ENCODE measurements at places on chromosomes 6 and 20.

DNA sequence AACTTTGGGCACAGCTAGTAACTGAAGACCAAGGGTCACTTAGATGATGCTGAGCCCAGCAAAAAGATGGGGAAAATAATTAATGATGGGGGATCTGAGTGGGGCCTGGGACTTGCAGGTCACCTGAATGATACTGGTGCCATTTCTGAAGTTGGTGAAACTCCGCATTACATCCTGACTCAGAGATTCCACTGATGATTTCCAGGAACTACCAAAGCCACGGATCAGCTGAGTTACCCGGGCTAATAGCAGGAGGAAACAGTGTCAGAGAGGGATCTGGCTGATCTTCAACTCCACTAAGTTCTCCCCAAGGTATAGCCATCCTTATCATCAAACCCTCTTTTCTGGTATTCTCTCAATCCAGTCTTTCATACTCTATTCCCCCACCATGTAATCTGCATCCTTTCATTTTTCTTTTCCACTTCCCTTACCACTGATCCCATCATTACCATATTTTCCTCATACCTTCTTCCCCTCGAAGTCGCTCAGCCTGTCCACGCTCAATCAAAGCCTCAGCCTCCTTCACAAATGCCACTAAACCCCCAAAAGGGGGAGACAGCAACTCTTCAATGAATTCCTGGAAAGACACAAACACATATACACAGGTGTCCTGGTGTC lies 20.2 kb downstream of the VPS52 start:
- no peak for DNase-seq

DNA sequence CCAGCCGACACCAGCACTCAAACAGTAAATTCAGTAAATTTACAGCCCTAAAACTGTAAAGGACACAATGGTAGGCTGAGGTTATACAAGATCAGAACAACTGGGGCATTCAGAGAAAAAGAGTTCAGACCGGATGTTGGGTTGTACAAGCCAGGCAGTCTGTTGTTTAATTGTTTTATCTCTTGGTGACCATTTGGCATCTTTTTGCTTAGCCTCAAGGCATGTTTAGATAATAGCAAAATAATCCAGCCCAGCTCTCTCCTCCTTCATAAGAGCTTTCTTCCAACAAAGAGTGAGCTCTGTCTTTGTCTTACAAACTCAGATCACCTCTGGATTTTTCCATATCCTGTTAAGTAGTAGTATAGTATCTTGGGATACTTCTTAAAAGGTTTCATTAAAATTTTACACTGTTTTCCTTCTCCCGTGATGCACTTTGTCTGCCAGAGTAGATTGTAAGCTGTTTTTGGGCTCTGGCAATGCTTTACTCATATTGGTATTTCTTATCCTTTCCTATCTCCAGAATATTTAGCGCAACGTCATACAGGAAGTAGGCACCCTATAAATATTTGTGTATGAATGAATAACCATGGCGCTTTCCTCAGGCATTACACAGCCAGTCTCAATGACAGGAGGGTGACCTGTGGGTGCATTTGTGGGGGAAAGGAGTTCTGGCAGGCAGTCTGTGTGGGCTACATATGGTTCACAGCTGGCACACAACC lies 35.6 kb upstream of the TRAM2 start:
- no peak for DNase-seq

- no peak for DNase-seq
Observed at GRCh38 chr20:35286077-35286898, 1.7 kb upstream of the EIF6 start.

DNA sequence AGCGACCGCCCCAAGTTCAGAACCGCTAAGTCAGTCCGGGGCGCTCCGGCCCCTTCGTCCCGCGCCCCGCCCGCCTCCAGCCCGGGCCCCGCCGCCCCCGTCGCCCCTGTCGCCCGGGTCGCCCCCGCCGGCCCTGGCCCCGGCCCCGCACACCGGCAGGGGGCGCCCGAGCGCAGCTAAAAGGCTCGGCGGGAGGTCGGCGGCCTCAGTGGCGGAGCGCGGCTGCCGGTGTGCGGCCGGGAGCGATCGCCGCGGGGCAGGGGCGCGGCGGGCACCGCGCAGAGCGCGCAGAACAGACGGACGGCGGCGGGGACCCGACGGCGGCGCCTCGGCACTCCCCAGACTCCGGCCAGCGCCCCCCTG lies at the start of gene FNDC1:
TSS of gene FNDC1 (plus strand) at position 208 of the 363 bp plus-strand sequence. CDS start 197 bp downstream, outside the sequence.
- DNase-seq = peak; percentile 89

DNA sequence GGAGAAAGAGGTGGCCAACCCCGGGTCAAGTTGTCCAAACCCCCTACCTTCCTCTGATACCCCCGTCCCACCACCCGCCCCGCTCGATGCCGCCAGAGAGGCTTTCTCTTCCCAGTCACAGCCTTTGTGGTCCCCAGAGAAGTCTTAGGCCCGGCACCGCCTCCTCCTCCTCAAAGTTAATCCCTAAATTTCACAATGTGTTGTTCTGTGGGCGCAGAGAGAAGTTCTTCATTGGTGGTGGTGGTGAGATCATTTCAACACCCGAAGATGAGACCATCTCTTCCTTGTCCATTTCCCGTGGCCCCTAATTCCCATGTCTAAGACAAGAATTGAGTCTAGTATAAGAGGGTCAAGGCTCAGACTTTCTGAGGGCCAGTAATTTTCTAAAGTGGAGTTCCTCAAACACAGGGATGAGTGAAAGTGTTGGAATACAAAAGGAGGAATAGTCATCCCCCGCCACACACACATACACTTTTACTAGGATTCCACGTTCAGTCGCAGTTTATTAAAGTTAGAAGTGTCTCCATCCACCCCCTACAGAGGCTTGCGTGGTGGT lies 10.4 kb downstream of the TRIM31 start:
- DNase-seq = no peak

GRCh38 chr20:37526238-37526838 lies 1.3 kb downstream of the BLCAP start:
- no peak for DNase-seq

All from activated naive CD4-positive, alpha-beta T cell treated with anti-CD3 and anti-CD28 coated beads, Interleukin-2, amount 50 U/mL, for 72 hours (primary cell).